ENCODE measurements at places on chromosomes 5 and 9.

- DNase-seq = peak; percentile 74
Measured at GRCh38 chr5:177447066-177447610, 524 bp downstream of the PRR7 start.

DNA sequence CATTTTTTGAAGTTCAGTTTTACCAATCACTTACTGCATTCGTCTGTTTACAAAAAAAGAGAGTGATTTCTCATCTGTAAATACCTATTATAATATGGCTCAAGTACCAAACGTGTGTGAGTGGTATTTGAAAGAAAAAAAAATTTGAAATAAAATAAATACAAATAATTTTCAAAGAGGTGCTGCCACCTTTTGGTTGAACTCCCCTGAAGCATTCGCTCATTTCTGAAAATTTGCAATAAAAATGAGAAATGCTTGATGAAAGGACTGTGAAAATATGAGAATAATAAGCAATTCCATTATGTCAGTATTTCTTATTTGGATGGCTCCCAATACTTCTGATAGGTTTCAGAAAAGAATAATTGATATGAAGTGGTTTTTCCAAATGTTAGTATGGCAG, 409.9 kb downstream of the CTNND2 start:
- DNase-seq = peak; percentile 1

GRCh38 chr9:138101444-138102234, 224.1 kb downstream of the CACNA1B start:
- no peak for DNase-seq

DNA sequence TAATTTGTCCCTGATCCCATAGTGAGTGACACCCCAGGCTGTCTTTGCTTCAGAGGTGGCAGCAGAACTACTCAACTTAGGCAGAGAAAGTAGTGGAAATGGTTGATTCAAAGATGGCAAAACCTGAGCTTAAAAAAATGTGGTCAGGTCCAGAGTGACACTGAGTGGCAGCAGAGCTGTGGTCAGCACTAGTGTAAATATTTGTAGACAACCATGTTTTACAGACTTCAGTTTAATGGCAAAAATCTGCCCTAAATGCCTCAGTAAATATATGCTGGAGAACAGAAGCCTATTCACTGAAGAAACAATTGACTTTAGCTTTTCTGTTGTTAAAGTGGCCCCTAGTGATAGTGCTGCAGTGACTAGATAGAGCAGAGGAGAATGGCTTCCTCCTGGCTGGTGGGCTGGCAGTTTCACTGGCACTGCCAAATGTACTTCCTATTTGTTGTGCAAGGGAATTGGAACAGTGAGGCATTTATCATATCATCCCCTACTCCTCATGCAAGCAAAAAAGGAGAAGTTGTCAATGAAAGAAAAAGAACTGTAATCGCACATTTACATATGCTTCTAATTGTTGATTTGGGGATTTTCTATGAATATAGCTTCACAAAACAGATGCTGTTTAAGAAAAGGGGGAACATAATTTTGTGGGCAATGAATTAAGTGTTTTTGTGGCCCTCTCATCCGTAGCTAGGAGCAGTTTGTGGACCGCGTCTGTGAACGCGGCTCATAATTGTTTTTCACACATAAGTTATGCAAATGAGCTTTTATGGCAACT, 12.0 kb downstream of the PBX3 start:
- DNase-seq = peak; percentile 16

DNA sequence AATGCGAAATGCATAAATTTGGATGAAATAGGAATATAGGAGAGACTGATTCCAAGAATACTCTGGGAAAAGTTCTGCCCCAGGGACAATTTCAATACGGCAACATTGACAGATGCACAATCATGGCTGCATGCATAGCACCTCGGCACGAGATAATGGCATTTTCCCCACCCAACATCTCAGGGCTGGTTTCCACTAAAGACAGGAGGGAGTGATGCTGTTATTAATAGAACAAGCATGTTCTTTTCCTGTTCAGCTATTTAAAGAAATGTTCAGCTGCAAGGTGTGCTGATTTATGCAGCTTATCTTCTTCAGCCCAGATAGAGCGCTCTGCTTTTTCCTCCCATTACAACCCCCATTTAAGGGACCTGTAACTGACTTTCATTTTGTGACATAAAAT, 740.2 kb downstream of the TLR4 start:
- no peak for DNase-seq

- no peak for DNase-seq
Measured at GRCh38 chr5:131226899-131227298, 37.0 kb upstream of the CDC42SE2 start.

DNA sequence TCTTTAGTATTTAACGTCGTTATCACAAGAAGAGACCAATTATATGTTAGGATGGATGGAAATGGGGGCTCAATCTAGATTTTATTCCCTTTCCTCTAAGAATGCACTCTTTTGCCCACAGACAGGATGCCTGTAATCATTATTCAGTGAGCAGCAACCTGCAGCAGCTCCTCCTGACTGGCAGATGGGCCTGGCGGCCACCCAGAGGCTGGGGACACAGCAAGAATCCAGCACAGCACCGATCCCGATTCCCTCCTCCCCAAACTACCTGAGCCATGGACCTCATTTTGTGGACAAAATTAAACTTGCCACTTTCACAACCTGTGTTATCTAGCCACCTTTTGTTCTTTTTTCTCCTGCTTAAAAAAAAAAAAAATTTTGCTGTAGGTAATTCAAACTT, 101.0 kb downstream of the USP20 start:
- no peak for DNase-seq

- peak; percentile 66 for DNase-seq
Measured at GRCh38 chr5:97231025-97231636, 48.1 kb upstream of the RIOK2 start.

DNA sequence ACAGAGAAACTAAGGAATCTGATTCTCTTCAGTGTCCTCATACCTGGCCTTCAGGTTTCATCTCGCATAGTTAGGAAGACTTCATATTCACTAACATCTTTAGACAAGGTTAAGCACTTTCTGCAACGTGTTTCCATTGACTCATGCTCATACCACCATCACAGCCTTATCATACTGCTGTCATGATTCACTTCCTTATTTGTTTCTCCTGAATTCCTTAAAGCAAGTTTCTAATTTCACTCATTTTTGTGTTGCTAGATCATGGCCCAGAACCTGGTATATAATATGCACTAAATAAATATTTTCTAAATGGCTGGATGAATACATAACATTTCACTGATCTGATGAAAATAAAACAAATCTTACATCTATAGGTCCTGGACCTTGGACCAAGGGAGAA, 472.9 kb downstream of the PRELID2 start:
- DNase-seq = peak; percentile 66

DNA sequence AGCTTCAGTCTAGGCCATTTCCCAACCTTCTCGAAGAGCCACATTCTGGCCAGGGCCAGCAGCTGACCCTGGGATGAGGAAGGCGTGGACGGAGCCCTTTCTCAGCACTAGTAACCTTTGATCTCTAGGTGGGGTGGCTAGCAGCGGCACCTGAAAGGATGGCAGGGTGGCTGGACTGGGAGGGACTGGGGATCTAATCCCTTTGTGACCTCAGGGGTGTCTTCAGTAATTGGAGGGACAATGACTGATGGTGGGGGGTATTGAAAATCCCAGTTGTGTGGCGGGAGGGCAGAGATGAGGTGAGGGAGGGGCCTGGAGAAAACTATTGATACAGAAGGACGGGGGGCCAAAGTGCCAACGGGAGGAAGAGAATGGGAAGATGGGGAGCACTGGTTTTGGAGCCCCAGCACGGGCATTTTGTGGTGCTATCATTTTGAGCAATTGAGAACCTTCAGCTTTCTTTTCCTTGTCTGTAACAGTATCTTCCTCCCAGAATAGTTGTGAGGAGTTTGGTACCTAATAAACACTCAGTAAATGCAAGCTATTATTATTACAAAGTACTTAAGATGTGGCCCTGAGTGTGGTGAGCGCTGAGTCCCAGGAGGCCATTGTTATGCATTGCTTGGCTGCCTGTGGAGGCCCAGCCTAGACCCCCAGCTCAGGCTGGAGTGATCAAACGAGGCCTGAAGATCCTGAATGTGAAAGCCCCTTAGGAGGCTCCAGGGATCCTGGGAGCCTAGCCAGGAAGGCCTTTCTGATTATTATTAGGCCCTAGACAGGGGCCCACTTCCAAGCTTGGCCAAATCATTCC, 37.3 kb upstream of the UBE2D2 start:
- DNase-seq = no peak

GRCh38 chr5:172321593-172321992, 38.0 kb upstream of the UBTD2 start:
- DNase-seq = no peak

DNA sequence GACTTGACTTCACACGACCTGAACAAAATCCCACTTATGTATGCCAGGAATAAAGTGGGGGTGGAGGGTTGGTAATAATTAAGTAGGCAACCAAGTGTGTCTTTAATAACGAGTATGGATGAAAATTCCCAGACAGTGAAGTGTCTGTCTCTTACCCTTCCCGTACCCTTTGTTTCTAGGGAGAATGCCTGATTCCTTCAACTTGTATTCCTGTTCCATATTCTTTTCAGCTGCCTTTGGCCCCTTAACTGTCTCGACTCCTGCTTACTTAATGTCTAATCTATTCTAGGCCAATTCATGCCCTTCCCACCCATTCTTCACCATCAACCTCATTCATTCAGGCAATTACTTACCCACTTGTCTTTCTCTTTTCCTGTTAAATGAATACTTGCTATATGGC, 380.5 kb downstream of the RAB3C start:
- no peak for DNase-seq

DNA sequence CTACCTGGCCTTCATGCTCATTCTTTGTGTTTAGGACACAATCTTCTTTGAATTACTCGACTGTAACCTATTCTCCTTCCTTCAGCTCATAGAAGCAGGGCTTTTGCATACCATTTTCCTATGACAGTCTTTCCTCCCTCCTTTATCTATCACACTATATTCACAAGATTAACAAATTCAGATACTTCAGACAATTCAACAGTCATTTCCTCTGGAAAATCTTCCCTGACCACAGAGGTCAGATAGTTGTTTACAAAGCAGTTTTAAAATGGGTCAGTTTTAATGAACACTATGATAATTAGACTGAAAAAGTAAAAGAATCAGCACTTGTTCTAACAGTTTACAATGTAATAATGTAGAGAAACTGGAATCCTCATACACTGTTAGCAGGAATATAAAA, 4.3 kb downstream of the CAAP1 start:
- DNase-seq = no peak

DNA sequence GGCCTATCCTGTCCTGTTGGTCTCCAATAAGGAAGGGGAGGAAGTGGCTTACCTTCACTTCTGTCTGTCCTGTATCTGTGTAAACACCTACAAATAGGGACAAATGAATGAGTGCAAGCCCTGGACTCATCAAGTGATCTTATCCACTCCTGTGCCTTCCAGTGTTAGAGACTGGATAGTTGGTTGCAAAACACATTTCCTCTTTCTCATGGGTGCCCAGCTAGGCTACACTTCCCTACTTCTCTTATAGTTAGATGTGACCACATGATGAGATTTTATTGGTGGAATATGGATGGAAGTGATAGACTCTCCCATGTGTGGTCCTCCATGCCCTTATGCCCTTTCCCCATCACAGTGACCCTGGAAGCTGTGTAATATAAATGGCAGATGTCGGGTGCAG, 16.9 kb upstream of the PFDN1 start:
- DNase-seq = no peak

GRCh38 chr9:129440435-129441186, 180.3 kb downstream of the C9orf50 start:
- no peak for DNase-seq

DNA sequence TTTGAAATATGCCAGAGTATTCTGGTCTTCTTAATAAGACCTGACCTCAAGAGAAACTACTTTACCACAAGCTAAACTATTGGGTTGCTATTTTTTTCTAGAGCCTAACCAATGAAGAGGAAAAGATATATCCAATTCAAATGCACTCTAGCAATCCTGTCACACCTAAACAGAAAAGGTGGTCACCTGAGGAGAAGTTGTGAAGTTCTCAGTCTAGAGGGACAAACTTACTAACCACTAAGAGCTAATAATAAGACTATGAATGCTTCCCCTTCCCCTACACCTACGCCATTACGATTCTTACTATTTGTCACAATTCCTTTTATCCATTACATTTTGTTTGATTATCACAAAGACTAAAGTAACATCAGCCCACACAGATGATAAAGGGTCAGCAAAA, 29.7 kb downstream of the RLN2 start:
- DNase-seq = no peak

DNA sequence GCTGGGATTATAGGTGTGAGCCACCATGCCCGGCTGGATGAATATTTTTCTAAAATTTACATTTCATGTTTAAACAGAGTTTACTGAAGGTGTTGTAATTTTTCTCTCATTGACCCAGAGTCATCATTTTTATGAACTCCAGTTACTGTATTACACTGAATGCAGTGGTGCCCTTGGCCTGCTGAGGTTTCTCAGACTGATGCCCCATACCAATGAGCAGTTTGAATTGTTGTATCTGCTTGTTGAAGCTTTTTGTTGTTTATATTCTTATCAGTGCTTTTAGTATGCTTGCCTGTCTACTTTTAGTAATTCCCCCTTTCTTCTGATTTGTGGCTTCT, 29.9 kb downstream of the NFX1 start:
- DNase-seq = no peak

GRCh38 chr5:39264528-39264927, 45.2 kb upstream of the FYB1 start:
- DNase-seq = no peak

DNA sequence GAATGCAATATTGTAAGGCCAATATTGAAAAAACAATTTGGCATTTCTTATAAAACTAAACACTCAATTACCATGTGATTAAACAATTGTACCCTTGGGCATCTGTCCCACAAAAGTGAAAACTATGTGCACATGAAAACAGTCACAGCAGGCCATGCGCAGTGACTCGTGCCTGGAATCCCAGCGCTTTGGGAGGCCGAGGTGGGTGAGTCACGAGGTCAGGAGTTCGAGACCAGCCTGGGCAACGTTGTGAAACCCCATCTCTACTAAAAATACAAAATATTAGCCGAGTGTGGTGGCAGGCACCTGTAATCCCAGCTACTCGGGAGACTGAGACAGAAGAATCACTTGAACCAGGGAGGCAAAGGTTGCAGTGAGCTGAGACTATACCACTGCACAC, 343.7 kb downstream of the DMRTA1 start:
- DNase-seq = no peak

GRCh38 chr5:132776131-132776937, 705 bp downstream of the SEPTIN8 start:
- peak; percentile 58 for DNase-seq

GRCh38 chr9:2018162-2018643, 3.1 kb downstream of the SMARCA2 start:
- DNase-seq = no peak

Data from foreskin fibroblast (primary cell).